ENCODE measurements at places on chromosomes 5 and 9.

DNA sequence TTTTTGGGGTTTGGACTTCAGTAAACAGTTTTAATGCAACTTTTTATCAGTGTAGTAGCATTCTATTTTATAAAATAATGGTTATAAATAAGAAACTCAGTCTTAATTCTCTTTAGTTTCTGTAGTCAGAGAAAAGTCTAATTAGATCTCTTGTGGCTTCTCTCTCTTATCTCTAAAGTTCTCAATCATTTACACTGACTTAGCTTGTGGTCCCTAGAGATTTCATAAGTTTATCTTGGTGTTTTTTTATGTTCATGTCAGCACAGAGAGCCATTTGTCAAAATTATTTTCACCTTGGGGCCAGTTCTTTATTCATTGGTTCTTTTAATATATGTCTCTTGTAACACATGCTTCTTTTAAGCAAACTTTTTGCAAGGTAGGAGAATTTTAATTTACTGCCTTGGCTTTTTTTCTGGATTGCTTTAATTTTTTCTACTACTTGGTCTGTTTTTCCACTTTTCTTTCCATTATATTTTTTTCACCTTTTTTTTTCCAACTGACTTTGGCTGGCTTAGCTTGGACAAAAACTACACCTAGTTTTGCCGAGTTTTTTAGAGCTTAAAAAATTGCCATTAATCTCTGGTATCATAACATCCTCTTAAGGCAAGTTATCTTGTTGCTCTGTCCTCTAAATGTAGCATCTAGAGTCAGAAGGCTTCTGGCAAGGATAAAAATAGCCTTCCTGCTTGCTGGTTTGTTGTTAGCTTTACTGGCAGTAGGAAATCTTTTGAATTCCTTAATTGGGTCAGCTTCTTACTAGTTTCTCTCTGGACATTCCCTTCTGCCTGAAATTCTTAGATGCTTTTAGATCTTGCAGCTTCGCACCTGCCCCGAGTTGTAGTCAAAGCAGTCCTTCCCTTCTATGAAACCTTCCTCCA lies 35.3 kb downstream of the CPEB4 start:
- DNase-seq = no peak

- DNase-seq = no peak
Measured at GRCh38 chr9:136023410-136024225, 62.4 kb upstream of the UBAC1 start.

GRCh38 chr9:72527801-72528195 lies 6.4 kb downstream of the TMC1 start:
- DNase-seq = no peak

- no peak for DNase-seq
Measured at GRCh38 chr9:93904649-93905472, 50.3 kb downstream of the BARX1 start.

DNA sequence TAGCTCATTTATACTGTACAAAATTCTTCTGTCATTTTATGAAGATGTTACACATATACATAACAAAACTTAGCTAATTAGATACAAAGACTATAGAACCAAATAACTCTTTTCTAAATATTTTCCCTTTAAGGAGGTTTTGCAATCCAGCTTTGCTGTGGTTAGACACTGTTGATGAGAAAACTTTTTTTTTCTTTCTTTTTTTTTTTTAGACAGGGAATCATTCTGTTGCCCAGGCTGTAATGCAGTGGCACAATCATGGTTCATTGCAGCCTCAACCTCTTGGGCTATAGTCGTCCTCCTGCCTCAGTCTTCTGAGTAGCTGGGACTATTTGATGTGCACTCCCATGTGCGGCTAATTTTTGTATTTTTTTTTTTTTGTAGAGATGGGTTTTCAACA lies 38.5 kb upstream of the CDKN2B start:
- no peak for DNase-seq

DNA sequence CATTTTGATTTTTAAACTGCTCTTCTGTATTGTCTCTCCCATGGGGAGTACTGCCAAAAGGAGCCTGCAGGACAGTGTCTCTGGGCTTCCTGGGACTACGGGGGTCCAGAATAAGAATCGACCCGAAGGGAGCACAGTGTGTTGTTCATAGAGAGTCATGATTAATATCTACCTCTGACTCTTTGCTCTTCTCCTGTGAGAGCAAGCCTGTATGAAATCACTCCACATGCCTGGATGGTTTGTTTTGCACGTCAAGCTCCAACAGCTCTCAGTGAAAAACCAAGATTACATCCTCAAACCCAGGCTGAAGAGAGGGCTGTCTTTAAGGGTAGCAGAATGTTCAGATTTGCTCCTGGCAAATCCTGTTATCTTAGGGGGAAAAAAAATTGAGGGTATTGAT lies 1860.0 kb upstream of the WWC1 start:
- DNase-seq = no peak

- no peak for DNase-seq
Measured at GRCh38 chr5:116658830-116659229, 84.2 kb upstream of the SEMA6A start.
